ENCODE measurements at places on chromosomes 5 and 9.
A peak's percentile ranks its signal among the peaks of the same experiment; 100 is the strongest.

- no peaks in the 10 kb centered on the region for H3K27me3 ChIP-seq
- no peaks in the 10 kb centered on the region for H3K36me3 ChIP-seq
- peak overlapping the region; percentile 94 for H3K27ac ChIP-seq
- no peak overlapping the region for H3K4me3 ChIP-seq
- peak; percentile 100 for DNase-seq
Measured at GRCh38 chr9:101354143-101354764, 30.6 kb downstream of the BAAT start.

DNA sequence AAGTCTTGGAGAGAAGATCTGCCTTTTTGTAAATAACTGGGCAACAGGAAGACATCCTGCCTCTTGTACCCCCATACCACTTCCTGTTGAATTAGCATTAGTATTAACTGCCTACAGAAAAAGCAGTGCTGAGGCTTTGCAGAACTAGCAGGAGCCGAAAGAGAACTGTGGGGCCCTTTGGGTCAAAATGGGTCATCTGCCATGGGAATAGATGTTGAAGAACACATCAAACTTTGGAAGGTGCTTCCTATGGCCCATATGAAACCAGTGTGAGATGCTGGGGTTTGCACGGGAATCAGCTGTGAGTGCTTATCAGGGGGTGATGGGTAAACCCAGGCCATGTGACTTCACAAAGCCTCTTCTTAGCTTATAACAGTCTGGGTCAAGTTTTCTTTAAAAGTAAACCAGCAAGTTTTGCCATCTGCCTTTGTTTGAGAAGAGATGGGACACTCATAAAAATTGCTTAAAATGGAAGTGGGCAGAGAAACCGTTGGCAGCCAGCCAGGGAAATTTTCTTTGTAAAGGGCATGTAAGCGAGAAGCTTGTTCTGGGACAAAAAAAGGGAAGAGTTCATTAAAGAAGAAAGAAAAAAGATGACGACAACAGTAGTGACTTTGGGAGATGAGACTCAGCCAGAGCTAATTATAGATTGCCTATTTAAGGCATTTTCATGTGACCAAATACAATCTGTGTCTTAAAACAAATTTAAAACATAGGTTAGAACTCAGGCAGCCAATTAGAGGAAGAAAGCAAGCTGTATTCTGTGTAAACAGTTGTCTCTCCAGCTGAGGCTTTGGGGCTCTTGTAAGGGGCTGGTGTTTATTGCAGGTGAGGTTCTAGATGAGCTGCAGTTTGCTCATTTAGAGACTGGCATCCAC lies 4.4 kb downstream of the SLC25A25 start:
- H3K4me3 ChIP-seq, result no peak overlapping the region
- H3K27ac ChIP-seq, result peak overlapping the region; percentile 51
- no peaks in the 10 kb centered on the region for H3K27me3 ChIP-seq
- H3K36me3 ChIP-seq, result 0 out of 3 replicates have a peak, but pooled peaks cover 3% of the 10 kb centered on the region

GRCh38 chr5:135266975-135267374 lies 132.1 kb downstream of the MACROH2A1 start:
- DNase-seq, result no peak
- H3K27me3 ChIP-seq, result no peaks in the 10 kb centered on the region
- H3K4me3 ChIP-seq, result no peak overlapping the region
- H3K27ac ChIP-seq, result no peak overlapping the region

DNA sequence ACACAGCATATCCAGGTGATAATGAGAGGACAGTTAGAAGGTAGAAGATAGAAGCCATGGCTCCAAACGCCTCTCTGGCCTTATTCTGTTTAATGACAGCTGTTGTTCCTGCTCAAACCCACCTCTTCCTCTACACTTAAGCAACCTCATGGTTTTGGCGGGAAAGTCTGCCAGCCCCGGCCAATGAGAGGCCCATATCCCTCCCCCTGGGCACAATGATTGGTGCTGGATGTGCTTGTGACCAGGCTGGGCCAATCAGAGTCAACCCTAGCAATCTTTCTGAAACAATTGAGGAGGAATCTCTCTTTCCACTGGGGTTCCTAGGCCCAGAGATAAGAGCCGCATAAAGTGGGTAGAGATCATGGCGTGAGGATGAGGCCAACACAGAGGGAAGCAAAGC lies 4.8 kb upstream of the GFI1B start:
- H3K27me3 ChIP-seq, result no peaks in the 10 kb centered on the region
- no peaks in the 10 kb centered on the region for H3K36me3 ChIP-seq
- no peak overlapping the region for H3K27ac ChIP-seq
- no peak for DNase-seq
- H3K4me3 ChIP-seq, result no peak overlapping the region
